ENCODE measurements at places on chromosomes 12 and 14.

DNA sequence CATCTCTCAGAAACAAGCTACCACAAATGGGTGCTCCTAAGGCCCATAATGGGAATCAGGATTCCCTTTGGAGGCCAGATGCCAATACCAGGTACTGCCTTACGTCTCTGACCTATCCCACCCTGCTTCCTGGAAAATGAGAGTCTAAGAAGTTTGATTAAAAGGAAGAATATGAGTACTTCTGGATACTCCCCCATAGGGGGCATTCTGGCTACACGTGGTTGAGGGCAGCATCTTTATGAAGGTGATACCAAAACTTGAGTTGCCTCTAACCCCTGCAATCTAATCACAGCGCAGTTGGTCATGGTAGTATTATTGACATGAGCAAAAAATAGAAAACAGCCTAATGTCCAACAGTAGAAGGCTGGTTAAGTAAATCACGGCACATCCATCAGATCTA, 184.2 kb upstream of the LHX5 start:
- no peak for DNase-seq

DNA sequence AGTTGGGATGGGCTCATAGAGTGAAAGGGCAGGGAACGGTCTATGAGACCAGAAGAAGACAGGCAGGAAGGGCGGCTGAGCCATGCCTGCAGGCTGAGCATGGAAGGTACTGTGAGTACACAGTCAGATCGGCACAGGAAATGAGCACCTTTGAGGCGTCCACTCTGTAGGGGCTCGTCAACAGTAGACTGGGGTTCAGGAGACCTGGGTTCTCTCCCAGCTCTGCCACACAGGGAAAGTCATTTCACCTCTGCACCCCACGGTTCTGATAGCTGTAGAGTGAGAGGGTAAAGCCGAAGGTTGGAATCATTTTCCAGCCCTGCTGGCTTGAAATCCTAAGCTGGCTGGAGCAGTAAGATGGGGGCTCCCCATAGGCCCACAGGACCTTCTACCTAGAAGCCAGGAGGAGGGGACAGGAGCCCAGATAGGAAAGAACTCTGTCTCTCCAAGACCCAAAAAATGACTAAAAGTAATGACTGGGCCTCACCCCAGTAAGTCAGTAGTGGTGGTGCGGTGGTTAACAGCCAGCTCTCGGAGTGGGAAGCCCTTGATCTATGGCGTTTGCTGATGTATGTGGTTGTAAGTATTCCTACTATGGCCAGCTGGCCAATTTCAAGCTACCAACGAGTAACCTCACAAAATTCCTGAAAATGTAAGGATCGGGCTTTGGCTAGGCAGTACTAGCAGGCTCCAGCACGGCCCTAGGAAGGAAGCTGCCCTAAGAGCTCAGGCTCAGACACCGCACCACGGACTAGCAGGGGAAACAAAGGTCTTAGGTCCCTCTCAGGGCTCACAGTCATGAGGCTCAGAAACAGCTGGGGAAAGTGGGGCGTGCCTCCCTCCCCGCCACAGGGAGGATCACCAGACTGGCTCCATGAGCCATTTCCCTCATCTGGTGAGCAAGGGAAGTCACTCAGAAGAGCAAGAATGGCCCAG, 10.3 kb upstream of the CD27 start:
- DNase-seq = no peak

- DNase-seq = no peak
These were observed 25.0 kb downstream of the JAG2 start for GRCh38 chr14:105143451-105144025.

GRCh38 chr14:74608959-74609611, 3.0 kb downstream of the LTBP2 start:
- peak; percentile 74 for DNase-seq

- DNase-seq = no peak
These were observed 11.5 kb upstream of the PLEK2 start for GRCh38 chr14:67423424-67423823.

DNA sequence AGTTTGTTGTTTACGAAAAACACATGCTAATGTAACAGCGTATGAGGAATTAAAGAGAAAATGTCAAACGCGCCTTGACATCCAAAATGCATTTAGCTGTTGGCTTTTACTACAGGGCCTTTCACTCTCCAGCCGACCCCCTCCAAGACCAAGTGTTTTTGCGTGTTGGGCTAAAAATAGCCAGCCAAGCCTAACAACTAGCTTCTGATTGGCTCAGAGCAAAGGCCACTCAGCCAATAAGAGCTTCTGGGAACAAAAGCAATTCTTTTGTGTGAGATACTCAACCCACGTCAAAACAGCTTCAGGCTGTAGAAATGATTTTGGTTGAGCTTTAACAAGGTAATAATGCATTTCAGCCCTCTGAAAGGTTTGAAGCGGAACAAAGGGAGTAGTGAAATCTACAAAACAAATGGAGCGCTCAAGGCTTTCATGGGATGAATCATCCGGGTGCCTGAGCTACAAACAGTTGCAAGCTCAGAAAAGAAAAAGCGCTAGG, 198.7 kb upstream of the DCN start:
- no peak for DNase-seq

GRCh38 chr12:19431407-19432308, 7.6 kb upstream of the AEBP2 start:
- DNase-seq = no peak

- no peak for DNase-seq
These were observed 11.4 kb downstream of the DLGAP5 start for GRCh38 chr14:55180006-55180405.

- no peak for DNase-seq
These were observed 9.2 kb downstream of the ARHGEF25 start for GRCh38 chr12:57620245-57620935.

DNA sequence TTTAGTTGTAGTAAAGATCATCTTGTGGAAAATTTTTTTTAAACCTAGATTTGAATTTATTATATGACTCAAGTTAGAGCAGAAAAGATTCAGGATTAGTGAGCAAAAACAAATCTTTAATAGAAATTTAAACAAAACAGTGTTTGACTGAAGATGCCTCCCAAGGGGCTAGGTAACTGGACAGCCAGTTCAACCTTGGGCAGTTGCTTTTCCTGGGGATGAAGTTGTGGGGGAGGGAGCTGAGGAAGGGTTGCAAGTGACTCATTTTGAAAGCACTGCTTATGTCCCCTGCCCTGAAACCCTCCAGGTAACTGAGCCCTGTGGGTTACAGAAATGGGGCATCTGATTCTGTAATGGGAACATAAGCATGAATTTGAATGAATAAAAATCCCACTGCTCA, 13.1 kb downstream of the CFAP54 start:
- DNase-seq = no peak

DNA sequence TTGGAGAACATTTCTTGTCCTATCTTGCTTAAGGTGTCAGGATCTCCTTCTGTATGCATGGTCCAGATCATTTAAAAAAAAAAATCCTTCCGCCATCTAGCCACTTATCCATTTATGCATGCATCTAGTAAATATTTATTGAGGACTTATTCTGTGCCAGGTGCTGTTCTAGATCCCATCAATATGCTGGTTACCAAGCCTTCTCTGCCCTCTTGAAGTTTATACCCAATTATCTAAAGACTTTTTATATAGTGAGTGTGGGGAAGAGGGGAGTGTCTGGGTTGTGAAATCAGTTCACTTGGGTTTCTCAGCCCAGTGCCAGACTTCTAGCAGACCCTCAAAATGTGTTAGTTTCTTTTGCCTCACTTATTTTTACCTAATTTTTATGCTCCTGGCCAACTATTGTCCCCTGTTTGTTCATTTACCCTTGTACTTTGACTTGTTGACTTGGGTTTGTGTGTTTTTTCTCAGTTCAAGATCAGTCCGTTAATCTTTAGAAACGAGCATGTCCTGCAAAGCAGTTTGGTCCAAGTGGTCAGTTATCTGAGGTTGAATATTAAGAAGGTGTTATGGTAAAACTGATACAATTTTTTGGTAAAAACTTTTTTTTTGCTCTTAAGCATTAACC, 488.9 kb downstream of the PCNX1 start:
- DNase-seq = no peak

DNA sequence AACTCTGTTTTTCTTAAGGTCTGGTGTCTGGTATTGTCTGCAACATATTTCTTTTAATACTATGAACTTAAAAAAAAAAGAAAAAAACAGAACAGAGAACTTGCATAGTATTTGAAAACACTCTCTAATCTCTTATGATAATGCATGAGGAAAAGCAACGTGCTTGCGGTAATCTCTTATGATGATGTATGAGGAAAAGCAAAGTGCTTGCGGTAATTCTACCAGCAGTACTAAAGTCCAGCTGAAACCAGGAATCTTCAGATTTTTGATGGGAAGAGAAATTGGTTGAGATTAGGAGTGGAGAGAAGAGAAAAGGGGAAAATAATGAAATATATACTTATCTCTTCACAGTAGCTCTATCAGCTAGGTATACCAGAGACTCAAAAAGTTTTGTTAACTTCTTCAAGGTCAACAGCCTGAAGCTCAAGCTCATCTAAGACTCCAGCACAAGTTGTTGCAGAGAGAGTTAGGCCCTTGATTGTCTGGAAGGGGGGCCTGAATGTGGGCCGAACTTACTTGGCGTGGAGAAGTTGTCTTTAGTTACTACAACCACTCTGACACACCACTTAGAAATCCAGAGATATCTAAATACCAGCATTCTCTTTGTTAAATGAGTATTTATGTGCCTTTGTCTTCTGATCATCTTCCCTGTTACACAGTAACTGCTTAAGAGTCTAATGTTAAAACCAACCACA, 240.4 kb downstream of the PRKD1 start:
- DNase-seq = no peak

DNA sequence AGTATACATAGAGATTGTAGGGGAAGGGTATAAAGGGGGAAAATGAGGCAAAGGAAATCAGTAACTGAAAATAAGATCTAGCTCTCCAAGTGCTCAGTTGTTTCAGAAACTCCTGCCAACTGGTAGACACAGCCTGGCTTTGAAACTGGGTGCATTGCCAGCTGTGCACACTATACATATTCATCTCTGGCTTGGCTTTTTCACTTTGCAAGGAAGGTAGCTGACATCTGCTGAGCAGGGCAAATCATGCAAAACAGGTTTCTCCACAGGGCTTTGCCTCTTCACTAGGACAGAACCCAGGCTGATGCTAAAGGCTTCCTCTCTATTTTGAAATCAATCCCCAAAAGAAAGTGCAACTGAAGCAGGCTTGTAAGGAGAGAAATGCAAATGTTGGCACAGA, 101.5 kb downstream of the HELB start:
- no peak for DNase-seq

- no peak for DNase-seq
These were observed 299.3 kb upstream of the RTL1 start for GRCh38 chr14:101202627-101203404.

DNA sequence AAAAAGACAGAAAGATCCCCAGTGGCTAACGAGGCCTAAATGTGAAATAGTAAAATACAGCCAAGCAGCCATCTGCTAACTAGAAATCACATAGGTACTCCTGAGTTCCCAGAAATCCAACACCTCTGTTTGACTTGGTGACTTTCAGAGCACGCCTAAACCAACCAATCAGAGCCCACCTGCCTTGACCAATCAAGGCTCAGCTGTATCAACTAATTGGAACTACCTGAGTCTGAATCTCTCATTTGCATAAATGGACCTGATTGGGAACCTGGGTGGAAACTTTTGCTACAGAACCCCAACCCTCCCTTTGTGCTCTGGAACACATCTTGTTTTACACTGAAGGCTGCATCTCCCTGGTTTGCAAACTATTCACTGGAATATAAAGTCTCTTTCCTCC, 5.1 kb upstream of the TCL1B start:
- no peak for DNase-seq

GRCh38 chr12:76449016-76449415, 100.8 kb upstream of the BBS10 start:
- no peak for DNase-seq

DNA sequence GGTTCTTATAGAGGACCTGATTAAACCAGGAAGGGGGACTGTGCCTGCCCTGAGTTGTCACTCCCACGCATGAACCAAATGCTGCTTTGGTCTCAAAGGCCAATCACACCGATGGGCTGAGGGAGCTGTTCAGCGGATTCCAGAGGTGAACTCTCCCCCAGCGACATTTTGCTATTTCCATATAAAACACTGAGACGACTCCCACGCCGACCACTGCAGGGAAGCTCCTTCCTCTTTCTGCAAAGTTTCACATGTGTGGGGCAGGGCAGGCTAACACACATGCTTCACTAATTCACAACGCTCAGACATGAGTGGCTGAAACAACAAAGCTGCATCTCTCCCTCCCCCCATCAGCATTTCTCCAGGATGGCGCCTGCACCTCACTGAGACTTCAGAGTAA, 37.8 kb upstream of the TMEM132D start:
- no peak for DNase-seq

- no peak for DNase-seq
These were observed 30.7 kb downstream of the ADCY6 start for GRCh38 chr12:48758186-48758585.

DNA sequence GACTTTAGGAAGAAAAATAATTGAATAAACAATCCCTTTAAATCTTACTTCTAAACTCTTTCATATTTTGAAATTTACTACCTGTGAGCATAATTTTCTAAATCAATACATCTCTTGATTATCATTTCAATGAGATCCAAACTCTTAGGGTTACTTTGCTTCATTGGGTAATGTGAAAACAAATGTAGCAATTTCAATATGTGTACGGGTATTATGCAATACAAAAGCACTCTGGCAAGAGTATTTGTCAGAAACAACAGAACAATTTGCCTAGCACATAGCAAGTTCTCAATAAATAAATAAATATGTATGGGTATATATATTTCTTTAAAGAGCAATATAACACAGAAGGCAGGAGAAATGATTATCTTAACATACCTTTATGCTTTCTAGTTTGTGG, 77.1 kb downstream of the PLEKHG7 start:
- no peak for DNase-seq

DNA sequence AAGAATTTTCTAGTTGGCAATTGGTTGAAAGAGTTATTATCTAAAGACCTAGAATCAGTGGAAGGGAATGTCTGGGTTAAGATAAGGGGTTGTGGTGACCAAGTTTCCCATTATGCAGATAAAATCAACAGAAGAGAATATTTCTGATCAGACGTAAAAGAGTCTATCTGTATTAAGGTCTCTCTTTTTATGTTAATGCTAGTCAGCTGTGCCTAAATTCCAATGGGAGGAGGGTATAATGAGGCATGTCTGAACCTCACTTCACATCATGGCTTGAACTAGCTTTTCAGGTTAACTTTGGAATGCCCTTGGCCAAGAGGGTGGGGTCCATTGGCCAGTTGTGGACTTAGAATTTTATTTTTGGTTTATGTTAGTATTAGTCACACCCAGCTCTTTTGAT, 34.3 kb upstream of the CHST11 start:
- DNase-seq = no peak

- peak; percentile 72 for DNase-seq
These were observed 18.0 kb upstream of the CACNA1C start for GRCh38 chr12:2034633-2035430.

- DNase-seq = no peak
These were observed 67.2 kb downstream of the SCARB1 start for GRCh38 chr12:124796303-124796960.

All from stimulated activated CD4-positive, alpha-beta T cell treated with anti-CD3 and anti-CD28 coated beads, Interleukin-15, amount 100 ng/mL, for 1 hour (primary cell).